ENCODE measurements at places on chromosomes 1 and 21.
A peak's percentile ranks its signal among the peaks of the same experiment; 100 is the strongest.

- DNase-seq = no peak
Observed at GRCh38 chr1:215501496-215501895, 65.6 kb upstream of the KCTD3 start.

DNA sequence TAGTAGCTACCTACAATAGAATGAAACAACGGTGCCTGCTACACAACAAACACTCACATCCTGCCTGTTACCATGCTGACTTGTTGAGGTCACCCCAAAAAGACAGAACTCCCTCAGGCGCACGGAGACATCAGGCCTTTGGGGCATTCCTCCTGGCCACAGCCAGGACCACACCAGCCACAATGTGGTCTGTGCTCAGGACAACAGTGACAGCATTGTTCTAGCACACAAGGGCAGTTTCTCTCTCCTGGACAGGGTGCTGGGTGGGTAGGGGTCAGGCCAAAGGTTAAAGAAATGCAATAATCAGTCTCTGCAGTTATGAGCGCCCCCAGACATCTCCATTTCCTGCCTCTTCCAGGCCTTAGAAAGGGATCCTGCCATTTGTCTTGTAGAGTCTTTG lies 39.5 kb downstream of the CTNNBIP1 start:
- no peak for DNase-seq

GRCh38 chr21:45753445-45753844 lies 109.9 kb downstream of the PCBP3 start:
- no peak for DNase-seq

DNA sequence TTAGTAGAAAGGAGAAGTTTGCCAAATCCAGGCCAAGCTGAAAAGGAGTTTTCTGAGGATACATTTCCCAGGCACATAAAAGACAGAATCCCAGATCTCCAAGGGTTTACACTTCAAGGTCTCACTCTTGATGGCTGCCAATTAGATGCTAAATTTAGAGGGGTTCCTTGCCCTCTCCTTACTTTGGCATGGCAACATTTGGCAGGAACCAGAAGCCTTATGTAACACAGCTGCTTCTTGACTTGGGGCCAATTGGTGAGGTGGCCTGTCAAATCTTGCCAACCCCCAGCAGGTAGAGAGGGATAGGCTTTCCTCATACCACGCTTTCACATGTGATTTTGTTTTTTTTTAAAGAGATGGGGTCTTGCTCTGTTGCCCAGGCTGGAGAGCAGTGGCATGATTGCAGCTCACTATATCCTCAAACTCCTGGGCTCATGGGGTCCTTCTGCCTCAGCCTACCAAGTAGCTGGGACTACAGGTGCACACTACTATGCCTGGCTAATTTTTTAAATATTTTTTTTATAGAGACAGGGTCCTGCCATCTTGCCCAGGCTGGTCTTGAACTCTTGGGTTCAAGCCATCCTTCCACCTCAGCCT lies 25.2 kb upstream of the NKAIN1 start:
- no peak for DNase-seq

GRCh38 chr1:110132682-110133081 lies 17.6 kb upstream of the SLC6A17 start:
- no peak for DNase-seq

- DNase-seq = no peak
Observed at GRCh38 chr1:56065729-56066128, 513.6 kb downstream of the PLPP3 start.

GRCh38 chr1:28248273-28249012 lies 10.9 kb upstream of the SESN2 start:
- peak; percentile 63 for DNase-seq

DNA sequence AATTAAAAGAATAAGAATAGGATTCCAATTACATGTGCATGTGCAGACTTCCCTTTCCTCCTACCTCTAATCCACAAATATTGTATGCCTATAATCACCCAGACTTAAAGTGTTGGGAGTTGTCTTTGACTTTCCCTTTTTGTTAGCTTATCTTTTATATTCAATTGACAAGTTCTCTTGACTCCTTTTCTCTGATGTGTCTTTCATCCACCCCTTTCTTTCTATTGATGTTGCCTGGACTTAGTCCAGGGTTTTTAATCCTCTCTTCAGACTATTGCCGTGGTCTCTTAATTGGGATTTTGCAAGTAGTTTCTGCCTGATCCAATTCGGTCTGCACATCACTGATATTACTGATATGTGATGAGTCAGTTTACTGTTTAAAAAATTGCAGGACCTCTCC lies 170.9 kb downstream of the LHX8 start:
- no peak for DNase-seq

DNA sequence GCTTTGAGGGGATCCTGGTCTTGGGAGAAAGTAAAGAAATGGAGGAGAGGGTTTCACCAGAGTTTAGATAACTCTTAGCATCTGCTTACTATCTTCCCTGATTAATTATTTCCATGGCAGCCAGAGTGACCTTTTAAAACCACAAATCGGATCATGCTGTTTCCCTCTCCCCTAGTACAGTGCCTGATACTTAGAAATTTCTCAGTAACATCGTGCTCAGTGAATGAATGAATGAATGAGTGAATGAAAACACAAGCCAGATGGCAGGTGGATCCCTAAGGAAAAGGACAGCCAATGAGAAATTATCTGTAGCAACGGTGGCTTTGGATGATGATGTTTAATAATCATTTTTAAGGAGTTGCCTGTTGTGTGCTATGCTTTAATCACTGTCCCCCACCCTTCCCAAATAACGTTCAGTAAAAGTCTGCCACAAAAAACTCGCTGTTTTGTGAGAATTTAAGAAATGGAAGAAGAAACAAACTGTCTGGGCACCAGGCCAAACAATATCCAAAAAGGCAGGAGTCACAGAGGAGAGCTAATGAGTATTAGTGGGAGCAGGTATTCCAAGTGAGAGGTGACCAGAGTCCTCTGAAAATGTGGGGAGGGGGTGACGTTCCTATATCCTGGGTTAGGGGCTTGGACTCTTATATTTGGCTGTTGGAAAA lies 737 bp upstream of the SMAP2 start:
- DNase-seq = no peak

DNA sequence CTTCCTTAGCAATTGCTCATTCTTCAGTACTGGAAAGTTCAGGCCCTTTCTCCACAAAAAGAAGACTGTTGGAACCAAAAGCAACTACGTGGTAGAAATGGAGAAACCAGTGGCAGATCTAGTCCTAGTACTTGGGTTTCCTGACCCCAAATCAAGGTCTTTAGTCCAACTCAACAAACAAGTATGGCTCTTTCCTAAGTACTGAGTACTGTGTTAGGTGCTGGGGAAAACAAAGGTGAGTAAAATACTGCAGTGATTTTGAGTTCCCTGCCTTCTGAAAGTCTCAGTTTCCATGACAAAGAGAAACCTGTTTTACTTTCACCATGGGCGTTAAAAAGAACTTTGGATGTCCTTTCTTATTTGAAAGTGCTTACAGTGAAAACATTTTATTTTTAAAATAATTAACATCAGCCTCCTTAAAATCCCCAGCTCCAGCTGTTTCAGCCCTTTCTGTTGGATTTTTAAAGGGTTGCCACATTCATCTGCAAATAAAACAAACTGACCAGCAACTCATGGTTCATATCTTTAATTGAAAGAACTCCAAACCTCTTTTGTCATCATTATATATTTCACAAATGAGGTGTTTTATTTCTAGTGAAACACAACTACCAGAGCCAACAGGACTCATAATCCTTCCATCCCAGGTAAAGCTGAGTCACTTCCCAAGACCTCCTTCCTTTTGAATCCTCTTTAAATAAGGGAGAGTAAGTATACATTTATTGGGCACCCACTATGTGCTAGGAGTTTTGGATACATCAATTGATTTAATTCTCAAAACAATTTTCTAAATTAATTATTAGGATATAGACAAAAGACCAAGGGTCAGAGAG lies 35.4 kb downstream of the PLPP3 start:
- no peak for DNase-seq

- DNase-seq = no peak
Observed at GRCh38 chr1:43693371-43693770, 14.0 kb upstream of the ST3GAL3 start.

GRCh38 chr1:25640646-25641328 lies 24.2 kb downstream of the MAN1C1 start:
- DNase-seq = no peak

DNA sequence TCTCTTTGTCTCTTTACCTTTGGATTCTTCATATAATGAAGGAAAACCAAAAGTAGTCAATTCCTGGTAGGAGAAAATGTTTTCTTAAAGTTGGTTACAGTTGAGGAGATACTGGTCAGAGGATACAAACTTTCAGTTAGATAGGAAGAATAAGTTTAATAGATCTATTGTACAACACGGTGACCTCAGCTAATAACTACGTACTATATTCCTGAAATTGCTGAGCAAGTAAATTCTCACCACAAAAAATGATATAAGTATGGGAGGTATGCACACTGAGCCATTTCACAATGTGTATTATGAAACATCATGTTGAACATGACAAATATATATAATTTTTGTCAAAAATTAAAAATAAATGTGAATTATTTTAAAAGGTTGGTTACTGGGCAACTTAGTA lies 20.4 kb downstream of the SSX2IP start:
- DNase-seq = no peak

- DNase-seq = no peak
Observed at GRCh38 chr1:6421266-6421665, 1.5 kb upstream of the HES2 start.

- DNase-seq = no peak
Observed at GRCh38 chr1:234022302-234022701, 117.8 kb downstream of the SLC35F3 start.

DNA sequence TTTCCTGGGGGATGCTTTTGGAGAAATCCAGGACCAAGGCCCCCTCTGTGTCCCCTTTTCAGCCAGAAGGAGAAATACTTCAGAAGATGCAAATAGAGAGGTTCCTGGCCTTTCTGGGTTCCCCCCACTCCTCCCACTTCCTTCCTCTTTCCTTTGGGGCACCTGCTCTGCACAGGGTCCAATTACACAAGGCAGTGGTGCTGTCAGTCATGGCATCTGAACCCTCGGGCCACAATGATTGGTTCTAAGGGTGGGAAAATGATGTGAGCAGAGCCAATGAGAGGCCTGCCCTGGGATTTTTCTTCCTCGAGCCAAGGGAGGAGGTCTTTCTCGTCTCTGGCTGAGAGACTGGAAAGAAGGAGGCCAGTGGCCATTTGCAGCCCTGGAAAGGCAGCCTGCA lies 282.2 kb downstream of the NPHP4 start:
- DNase-seq = no peak

- no peak for DNase-seq
Observed at GRCh38 chr1:29465755-29466154, 229.4 kb downstream of the PTPRU start.

GRCh38 chr1:36160949-36161485 lies 5.1 kb downstream of the MAP7D1 start:
- DNase-seq = no peak

DNA sequence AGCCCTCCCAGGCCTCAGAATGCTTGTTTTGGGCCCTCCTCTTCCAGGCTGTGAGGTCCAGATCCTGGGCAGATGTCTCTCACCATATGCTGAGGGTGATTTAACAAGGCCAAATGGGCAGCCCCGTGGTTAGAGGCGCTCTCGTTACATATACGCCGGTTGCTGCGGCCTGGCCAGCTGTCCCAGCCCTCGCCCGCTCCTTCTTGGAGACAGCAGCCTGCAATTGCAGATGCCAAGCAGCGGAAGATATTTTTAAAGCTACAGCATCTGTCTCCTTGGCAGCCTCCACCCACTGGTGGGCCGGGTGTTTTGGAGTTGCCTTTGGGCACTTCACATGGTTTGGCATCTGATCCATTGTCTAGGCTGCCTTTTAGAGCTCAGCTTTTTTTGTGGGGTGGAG lies 178.8 kb upstream of the NFIA start:
- no peak for DNase-seq

- no peak for DNase-seq
Observed at GRCh38 chr1:234238060-234238459, 135.2 kb upstream of the COA6 start.

DNA sequence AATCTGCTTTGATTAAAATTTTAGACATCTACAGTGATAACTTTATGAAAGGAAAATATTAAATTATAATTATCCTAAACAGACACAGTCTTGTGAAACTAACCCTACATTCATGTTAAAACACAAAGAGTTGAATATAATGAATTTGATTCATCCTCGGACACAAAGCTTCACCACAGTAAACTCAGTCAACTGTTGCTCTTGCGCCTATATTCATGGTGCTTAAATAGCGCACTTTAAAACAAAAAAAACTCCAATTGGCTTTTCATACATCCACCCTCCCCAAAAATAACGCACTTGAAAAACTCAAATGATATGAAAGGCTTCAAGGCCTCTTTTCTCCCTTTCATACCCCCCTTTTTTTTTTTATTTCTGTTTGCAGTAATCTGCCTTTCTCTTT lies 260.3 kb downstream of the FAF1 start:
- DNase-seq = no peak

DNA sequence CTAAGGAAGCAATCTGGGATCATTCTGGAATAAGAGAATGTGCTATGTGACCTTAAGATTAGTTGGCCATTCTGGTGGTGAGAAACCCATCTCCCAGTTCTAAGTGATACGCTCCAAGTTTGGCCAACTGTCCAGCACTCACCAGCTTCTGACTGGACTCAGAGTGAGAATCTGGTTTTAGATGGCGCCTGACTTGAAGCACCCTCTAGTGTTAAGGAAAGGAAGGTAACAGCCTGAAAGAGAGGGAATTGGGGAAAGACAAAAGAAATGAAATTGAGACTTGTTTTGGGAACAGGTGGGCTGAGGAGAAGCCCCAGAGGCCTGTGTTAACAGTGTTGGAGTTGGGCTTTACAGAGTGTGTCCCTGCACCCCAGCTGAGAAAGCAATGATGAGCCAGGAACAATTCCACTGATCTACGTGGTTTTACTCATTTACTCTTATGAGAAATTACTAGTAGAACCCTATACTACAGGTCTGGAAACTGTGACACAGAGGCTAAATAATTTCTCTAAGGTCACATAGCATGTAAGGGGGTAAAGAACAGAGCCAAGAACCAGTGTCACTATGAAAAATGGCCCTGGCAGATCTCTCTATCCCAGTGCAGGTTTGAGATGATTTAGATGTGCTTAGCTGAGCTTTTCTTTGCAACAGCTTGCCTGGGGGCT lies 9.3 kb upstream of the FCAMR start:
- no peak for DNase-seq

DNA sequence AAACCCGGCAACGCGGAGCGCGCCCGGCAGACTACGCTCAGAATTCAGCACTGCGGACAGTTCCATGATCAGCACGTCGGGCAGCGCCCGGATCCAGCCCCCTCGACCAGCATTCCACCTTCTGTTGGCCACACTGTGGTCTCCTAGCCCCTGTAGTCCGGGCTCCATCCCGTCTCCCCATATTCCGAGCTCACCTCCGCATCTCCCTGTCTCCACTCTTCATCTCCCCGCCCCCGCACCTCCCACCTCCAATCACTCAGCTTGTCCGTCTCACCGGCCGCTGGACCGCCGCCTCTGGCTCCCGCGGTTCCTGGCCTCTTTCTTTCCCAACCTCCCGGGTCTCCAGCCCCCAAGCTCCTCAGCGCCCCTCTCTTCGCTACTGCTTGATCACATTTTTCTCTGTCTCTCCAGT lies 500 bp downstream of the EPHA10 start:
- DNase-seq = no peak

- DNase-seq = no peak
Observed at GRCh38 chr1:39901714-39902459, at the start of gene MYCL. TSS of gene MYCL (minus strand) at chr1:39901917. CDS start at chr1:39901434, 483 bp downstream.
